GM03348 (cell line): ENCODE measurements at places on chromosomes 12 and 14.

GRCh38 chr12:102051431-102051965, 10.3 kb downstream of the WASHC3 start:
- no peak for DNase-seq

DNA sequence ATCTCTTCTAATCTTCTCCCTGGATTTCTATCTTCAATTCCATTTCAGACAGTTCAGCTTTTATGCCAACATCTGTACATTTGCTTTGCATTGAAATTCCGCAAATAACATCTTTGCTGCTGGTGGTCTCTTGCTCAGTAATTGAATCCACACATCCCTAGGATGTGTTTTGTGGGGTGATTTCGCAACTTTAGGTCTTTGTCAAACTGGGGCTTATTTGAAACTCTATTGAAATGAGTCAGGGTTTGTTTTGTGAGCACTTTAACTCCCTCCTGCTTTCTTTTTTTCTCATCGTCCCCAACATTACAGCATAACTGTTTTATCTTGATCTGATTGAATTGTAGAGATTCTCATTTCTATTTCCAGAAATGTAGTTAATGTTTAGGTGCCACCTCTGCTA, 404.3 kb downstream of the NPAS3 start:
- peak; percentile 7 for DNase-seq

DNA sequence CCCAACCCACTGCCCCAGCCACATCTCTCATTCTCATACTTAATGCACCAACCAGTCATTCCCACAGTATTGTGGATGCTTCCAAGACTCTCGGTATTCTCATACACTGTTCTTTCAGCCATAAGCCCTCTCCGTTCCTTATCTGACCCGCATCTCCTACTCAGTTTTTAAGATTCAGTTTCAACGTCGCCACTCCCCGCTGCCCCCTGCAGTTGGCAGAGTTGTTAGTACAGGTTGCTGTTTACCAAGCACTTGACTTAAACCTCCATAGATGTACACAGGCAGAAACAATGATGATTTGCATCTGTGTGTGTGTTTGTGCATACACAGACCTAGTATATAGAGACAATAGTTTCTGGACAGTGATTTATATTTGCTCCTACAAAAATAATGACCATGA, 40.2 kb downstream of the PAH start:
- no peak for DNase-seq

GRCh38 chr14:99331811-99332210, 59.8 kb upstream of the BCL11B start:
- DNase-seq, result no peak

DNA sequence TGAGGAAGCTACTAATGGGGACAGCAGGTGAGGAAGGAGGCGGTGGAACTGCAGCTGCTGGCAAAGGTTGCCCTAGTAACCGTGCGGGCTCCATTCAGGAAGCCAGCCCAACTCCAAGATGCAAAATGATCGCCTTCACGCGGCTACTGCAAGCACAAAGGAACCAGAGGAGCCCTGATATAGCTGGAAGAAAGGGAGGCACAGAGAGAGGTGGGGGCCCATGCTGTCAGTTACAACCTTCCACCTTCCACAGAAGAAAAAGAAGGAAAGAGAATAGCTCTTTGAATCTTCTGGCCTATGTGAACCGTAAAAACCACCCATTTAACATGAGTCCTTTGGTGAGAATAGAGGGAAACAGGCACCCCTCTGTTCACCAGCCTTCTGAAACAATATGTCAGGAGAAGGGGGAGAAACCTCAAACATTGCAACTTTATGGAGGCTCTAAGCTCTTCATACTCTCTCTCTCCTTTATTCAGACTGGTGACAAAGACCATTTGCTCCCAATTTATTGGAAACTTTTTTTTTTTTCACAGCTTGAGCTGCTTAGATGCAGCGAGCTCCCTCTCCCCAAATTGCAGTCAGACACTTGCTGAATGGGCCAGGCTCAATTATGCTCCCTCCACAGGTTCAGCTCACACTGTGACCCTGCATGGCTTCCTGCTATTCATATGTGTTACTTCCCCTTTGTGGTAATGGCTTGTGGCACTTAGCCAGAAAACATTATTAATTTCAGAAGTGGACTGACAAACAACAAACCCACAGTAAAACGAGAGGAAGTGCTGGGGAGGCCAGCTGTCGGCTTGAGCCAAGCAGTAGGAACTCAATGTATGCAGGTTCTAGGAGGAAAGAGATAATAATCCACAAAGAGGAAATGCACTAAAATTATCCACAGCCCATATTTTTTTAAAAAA, 6.2 kb downstream of the DUSP6 start:
- DNase-seq, result peak; percentile 31
